ENCODE measurements at places on chromosomes 5 and 9.

DNA sequence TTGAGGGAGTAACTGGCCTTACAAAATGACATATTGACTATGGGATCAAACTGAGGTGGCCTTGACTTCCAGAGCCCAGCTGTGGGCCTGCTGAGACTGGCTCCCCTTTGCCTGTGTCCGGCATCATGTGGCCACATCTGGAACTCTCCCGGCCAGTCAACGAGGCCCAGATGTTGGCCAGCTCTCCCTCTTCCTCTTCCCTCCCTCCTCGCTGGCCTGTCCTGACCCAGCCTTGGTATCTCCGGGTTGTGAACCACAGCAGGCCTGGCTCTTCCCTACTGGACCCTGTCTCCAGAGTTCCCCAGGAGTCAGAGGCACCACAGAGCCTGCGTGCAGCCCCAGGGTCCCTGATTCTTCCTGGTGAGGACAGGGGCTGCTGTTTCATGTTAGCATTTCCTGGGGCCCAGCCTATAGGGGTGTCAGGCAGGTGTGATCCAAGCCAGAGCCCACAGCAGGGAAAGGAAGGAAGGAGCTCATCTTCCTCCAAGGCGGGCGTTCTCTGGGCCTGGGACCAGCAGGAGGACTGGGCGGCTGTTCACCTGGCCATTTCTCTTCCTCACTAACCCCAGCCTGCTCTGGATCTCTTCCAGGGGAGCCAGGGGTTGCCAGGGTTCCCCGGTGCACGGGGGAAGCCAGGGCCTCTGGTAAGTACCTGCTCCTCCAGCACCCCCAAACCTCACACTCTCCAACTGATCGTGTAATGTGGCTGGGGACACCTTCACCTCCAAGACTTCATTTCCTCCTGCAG lies 81.2 kb downstream of the COL27A1 start:
- DNase-seq = no peak

GRCh38 chr5:129079496-129079895 lies 15.1 kb upstream of the ISOC1 start:
- DNase-seq = no peak

- no peak for DNase-seq
These were observed 198.5 kb downstream of the SPOCK1 start for GRCh38 chr5:137300411-137301240.

DNA sequence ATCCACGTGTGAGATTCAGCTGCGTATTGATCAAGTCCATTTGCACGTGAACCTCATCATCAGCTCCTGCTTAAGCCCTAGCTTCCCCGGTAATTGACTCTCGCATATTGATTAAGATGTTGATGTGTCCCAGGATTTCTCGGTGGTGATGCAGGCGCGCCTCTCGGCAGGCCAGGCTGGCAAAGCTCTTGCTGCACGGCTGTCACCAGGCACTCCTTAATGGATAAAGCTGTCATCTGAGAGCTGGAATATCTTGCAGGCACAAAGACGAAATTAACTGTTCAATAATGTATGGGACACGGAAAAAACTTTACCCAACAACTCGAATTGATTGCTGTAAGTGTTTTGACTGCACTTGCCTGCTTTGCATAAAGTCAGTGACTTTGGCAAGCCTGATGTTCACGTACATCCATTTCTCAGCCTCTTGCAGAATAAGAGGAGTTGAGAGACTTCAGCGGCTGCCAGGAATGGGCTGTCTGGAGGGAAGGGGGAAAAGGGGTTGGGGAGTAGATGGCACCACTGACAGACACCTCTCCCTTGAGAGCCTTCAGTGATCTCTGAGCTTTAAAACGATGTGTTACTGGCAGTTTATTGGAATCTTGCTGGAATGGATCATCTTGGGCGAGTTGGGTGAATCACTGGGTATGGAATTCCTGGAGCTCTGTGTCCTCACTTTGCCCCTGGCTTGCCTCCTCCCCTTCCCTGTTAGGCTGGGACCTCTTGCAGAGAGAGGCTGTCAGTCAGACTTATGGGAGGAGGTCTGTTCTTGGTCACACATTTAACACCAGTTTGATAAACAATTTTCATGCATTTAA lies 650.3 kb downstream of the CCDC171 start:
- no peak for DNase-seq

- no peak for DNase-seq
These were observed 234.3 kb downstream of the FANCC start for GRCh38 chr9:95083086-95083768.

DNA sequence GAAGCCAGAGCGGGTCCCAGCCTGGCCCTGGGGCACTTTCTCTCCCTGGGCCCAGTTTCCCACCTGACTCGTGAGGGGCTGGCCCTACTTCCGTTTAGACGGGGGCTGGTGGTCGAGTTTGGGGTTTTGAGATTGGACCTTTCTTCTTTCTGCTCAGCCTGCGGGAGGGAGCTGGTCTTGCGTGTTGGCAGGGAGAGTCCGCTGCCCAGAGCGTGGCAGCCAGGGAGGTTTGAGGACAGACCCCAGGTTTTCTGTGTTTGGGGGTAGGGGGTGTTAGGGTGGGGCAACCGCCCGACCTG lies 6.0 kb upstream of the PITX1 start:
- no peak for DNase-seq

GRCh38 chr5:178504340-178504960 lies 85.7 kb downstream of the COL23A1 start:
- no peak for DNase-seq

GRCh38 chr5:10563945-10564837 lies at the start of gene ANKRD33B:
ANKRD33B (plus strand) TSS chr5:10564070; CDS start chr5:10564468, 398 bp downstream.
- DNase-seq = peak; percentile 67

GRCh38 chr5:98734646-98735045 lies 38.8 kb upstream of the RGMB start:
- DNase-seq = no peak

DNA sequence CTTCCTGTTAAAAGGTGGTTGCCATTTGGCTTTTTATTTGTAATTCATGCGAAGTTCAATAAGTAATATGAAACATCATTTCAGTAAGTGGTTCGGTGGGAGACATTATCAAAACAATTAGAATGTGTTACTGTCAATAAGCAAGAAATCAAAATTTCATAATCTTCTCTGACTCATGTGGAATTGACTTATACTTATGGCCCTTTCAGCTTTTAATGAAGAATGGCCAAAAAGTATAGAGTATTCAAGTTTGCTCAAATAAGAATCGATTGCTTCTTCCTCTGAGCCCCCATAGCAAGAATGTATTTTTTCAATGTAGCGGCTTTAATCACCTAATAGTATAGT lies 174.5 kb downstream of the AOPEP start:
- no peak for DNase-seq

GRCh38 chr5:114910727-114911126 lies 259.0 kb downstream of the TRIM36 start:
- DNase-seq = no peak

- no peak for DNase-seq
These were observed 2.2 kb downstream of the CACFD1 start for GRCh38 chr9:133461975-133462374.

DNA sequence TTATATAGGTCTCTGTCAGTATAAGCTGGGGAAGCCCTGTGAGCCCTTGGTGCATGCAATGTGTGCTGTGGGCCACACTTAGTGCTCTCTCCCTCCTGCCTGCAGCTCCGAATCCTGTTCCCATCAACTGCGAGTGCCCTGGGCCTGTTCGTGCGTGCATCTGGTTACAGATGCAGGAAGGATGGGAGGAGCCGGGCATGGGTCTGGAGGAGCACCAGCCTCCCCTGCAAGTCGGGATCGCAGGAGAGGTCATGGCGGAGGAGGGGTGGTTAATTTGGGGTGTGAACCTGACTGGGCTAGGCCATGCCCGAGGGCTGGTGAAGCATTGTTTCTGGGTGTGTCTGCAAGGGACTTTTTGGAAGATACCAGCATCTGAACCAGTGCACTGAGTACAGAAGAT lies 274.6 kb upstream of the IRX4 start:
- DNase-seq = no peak

- no peak for DNase-seq
These were observed 108.5 kb downstream of the ADRB2 start for GRCh38 chr5:148934895-148935400.

DNA sequence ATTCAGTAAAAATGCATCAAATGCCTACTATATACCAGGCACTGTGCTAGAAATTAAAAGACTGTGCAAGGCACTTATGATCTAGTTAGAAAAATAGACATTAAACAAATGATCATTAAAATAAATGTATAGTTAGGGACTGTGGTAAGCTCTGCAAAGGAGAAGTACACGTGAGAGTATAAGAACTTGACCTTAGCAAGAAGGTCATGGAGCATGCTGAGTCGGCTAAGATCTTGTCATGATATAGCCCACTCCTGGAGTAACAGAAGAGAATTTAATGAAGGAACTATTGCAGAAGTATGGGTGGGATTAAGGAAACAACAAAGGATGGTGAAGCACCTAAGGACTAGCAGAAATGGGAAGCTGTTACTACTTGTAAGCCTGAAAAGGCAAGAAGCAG lies 23.5 kb upstream of the SAP30L start:
- no peak for DNase-seq

DNA sequence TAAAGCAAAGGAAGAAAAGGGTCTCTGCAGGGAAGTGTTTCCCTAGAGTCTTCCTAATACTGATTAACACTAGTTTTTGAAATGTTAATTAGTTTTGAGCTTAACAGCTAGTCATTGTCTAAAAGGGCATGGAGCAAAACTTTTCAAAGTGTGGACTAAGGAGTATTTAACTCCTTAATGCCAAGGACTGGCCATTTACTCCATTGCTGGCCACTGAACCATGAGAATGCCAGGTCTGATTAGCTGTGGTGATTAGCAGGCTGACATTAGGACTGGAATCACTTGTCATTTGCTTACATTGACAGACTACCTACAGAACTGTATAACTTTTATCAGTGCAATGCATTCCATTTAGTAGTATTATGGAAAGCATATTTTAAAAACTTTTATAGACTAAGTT lies 987.0 kb downstream of the NR2F1-AS1 start:
- no peak for DNase-seq

- DNase-seq = no peak
These were observed 86.7 kb upstream of the TAS2R1 start for GRCh38 chr5:9716838-9717281.

GRCh38 chr5:65978251-65978650 lies 51.9 kb downstream of the ERBIN start:
- DNase-seq = no peak

Data from NCI-H1930 (cell line).